ENCODE measurements at places on chromosomes 12 and 14.

- no peak for DNase-seq
Observed at GRCh38 chr12:30763053-30763452, 8.3 kb upstream of the CAPRIN2 start.

DNA sequence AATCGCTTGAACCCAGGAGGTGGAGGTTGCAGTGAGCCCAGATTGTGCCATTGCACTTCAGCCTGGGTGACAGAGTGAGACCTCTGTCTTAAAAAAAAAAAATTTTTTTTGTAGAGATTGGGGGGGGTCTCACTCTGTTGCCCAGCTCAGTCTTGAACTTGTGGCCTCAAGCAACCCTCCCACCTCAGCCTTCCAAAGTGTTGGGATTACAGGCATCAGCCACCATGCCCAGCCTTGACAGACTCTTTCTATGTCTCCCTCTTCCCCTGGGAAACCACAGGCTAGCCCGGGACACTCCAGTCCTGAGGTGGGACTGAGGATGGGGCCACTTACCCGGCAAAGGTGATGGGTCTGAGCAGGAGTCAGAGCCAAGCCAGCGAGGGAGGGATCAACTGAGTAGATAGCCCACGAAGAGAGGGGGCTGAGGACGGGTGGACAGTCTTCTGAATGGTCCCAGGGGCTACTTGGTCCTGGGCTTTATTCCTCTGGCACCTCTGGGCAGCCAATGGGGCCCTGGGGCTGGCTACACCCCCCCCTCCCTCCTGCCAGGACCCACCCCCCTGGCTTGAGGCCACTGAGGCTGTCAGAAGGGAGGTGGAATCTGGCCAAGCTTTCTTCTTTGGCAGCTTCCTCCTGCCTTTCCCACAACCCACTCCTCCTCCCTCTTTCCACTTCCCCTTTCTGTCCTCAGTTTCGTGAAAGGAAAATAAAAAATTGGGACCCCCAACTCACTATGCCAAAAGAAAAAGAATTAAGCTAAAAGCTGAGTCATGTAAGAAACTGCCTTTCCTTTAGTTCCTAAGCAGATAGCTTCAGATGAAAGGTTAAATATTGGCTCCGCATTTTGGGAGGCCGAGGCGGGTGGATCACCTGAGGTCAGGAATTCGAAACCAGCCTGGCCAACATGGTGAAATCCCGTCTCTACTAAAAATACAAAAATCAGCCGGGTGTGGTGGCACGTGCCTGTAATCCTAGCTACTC, at the start of gene SDS:
Gene SDS (minus strand): TSS at position 453 of the 981 bp plus-strand sequence. CDS start 4,179 bp downstream, outside the sequence.
- DNase-seq = no peak

DNA sequence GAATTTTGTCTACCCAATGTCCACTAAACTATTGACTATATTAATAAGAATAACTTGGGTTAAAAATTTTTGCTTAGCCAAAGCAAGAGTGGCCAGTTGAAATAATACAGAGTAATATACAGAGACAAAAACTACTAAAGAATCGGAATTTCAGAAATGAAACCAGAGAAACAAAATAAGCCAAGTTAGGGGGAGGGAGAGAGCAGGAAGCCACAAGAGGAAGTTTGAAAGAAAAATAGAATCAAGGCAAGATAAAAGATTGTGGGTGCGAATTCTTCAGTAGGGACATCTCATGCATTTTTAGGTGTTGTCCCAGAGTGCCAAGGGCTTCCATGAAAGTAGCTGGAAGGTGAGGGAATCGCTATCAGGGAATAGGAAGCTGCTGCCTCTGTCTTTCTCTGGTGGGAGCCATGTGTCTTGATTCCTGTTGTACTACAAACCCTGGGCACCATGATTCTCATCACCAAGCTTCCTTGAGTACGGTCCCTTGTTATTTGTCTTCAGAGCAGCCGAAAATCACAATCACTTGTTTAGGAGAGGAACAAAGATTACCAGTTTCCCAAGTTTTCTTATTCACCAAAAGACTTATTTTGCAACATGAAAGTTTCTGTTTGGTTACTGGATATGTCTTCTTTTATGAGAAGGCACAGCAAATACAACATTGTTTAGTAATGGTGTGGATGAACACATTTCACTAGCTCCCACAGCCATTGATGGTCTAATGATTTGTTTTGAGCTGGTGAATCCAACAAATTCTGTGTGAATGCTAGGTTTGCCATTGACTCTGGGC, 16.7 kb downstream of the NEUROD4 start:
- no peak for DNase-seq

GRCh38 chr12:127416796-127417195, 850.2 kb upstream of the TMEM132C start:
- DNase-seq = no peak

Measured in HFF-Myc (cell line).